ENCODE measurements at places on chromosomes 2 and 18.

GRCh38 chr2:64143169-64144056 lies 807 bp downstream of the PELI1 start:
- DNase-seq, result no peak

DNA sequence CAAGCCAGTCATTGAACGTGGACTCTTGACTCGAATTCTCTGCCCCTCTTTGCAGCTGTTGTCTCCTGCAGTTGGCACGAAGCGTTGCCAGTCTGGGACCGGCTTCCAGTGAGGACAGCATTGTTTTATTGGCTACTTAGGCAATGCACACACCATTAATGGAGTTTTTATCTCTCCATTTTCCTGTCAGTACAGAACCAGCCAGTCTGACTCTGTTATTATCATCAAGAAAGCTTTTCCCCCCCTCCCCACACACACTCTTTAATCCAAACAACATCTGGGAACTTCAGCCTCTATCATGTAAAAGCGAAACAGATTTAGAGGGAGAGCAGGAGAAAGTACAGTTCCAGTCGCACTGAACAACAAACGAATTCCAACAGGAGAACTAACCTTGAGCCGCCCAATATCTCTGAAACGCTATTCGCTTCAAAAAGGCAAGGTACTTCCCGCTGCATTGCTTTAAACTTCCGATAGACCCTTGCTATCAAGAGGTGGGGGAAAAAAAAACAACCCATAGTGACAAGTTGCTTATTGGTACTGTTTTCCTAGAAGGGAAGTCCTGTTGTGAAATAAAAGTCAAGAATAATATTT lies 38.2 kb downstream of the ACVR1 start:
- DNase-seq, result no peak

- DNase-seq, result no peak
Measured at GRCh38 chr2:238706673-238707072, 141.2 kb upstream of the TWIST2 start.

GRCh38 chr18:42545825-42546224 lies 569.7 kb downstream of the RIT2 start:
- no peak for DNase-seq

DNA sequence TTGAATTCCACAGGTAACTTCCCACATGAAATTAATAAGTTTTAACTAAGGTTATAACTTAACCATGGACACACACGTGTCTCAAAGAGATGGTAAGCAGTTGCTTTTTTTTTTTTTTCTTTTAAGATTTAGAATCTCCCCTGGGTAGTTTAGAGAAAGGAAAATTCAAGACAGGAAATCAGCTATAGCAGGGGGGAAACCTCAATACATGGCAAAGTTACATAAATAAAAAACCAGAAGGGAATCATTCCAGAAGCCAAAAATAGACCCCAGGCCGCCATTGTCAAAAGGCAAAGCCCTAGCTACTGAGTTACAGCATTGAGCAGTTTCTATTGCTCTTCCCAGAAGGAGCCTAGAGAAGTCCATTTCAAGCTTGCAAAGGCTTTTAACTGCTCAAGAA lies 91.5 kb upstream of the ZNF236 start:
- no peak for DNase-seq

DNA sequence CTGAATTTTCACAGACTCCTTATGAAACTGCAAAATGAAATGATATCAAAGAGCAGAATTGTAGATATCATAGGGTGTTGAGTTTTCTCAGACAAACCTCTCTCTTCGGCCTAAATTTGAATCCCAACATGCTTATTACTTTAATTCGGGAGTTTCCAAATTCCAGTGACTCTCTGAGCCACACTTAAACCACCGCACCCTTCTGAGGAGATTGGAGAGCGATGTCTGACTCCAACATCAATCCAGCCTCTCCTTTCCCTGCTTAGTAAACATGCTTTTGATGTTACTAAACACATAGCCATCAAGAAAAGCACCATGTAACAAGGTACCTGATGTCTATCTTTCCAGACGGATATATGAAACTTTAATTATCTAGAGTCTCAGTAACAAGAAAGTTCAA lies 103.1 kb upstream of the ARHGAP28 start:
- DNase-seq, result no peak

- DNase-seq, result no peak
Measured at GRCh38 chr2:148207111-148207510, 186.2 kb downstream of the MBD5 start.
